ENCODE measurements at places on chromosomes 1 and 21.

GRCh38 chr1:224542783-224543440 lies 73.2 kb upstream of the CNIH3 start:
- no peak for DNase-seq

- DNase-seq: no peak
Observed at GRCh38 chr1:216047811-216048572, 375.3 kb downstream of the USH2A start.

DNA sequence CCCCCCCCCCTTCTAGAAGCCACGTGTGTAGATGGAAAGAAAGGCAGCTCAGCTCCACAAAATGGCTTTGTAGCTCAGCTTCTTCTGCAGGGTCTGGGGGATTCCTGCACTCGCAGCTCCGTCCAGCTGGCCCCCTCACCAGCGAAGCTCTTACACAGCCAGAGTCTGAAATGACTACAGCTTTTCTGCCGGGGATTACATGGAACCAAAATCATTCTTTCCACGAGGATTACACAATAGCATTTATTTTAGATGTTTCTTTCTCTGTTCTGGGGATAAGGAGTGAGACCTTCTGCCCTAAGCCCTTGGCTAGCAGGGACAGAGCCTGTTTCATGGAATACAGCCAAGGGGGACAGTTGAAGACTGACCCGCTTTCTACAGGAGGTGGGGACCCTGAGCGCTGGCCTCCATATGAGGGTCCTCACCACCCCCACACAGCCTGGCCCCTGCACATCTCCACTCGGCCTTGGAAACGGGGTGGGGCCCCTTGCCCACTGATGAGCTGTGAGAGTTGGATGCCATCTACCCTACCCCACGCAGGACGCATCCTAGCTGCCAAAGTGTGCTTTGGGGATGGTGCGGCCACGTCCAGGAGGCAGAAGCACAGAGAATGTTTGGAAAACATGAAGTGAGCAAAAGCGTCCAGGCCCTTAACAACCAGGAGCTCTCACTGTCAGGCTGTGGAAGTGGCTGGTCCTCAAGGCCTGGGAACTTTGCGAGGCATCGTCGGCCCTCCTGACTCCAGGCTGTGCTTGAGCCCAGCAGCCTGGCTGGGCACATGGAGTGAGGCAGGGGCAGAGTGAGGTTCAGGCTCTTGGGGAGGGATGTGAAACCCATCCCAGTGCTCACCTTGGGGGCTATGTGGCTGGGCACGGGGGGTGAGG lies 14.5 kb downstream of the ACTRT2 start:
- no peak for DNase-seq

GRCh38 chr1:205688171-205689080 lies 8.1 kb upstream of the SLC45A3 start:
- DNase-seq: no peak

Data from activated CD8-positive, alpha-beta memory T cell treated with anti-CD3 and anti-CD28 coated beads, Interleukin-2, amount 50 U/mL, for 4 hours (primary cell).